Islet precursor cell (in vitro differentiated cells): ENCODE measurements at places on chromosomes 6 and 20.

- no peak for DNase-seq
Observed at GRCh38 chr6:94389218-94389617, 969.9 kb upstream of the EPHA7 start.

DNA sequence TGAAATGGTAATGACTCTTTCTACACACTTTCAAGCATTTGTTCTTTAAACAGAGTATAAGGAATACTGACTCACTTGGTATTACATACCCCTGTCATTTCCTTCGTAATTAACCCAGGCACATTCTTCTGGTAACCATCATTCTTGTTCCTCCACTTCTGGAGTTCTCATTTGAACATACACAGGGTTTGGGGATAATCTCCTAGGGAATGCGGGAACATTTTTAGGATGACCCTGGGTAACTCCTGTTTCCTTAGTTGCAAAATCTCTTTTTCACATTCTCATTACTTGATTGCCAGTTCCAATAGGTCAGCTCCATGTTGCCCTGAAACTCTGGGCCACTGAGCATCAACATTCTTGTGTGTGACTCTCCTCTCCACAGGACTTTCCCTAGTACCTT is 51.5 kb upstream of the E2F3 start:
- no peak for DNase-seq

- DNase-seq, result no peak
Observed at GRCh38 chr6:42688281-42688680, 34.1 kb downstream of the PRPH2 start.

GRCh38 chr6:146410851-146411595 is 132.6 kb upstream of the RAB32 start:
- no peak for DNase-seq

DNA sequence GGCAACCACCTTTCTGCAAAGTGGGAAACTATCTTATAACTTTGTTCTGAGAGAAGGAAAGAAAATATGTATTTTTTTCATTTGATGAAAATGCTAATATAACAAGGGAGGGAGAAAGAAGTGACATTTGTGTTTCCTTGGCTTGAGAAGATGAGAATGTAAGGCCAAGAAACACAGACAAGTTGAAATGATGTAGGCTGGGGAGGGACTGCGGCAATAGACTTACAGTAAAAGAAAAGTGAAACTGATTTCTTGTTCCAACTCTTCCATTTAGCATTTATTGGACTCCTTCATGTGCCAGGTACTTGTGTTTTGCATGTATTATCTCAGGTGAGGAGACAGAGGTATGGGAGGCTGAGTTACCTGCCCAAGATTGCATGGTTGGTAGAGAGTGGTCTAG is 130.9 kb downstream of the CARMIL1 start:
- DNase-seq, result no peak

- DNase-seq, result no peak
Observed at GRCh38 chr20:730005-730404, 38.3 kb downstream of the SLC52A3 start.

DNA sequence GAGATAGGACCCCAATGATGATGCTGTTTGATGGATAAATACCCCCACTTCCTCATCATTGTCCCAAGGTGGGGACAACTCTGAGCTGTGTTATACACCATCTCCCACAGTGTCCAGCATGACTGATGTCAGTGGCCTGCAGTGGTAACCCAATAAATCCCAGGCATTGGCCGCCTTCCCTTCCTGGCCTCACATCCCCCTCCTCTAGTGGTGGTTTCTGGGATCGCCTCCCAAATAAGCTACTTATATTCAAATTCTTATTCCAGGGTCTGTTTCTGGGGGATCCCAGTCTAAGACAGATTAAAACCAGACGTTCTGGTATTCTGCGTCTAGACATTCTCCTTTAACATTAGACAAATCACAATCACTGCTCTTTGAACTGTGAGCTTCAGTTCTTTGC is 90.6 kb downstream of the SCP2D1 start:
- no peak for DNase-seq

- no peak for DNase-seq
Observed at GRCh38 chr6:126983779-126984178, 134.7 kb upstream of the RSPO3 start.
